Stimulated activated CD4-positive, alpha-beta T cell treated with anti-CD3 and anti-CD28 coated beads, Interleukin-4, amount 100 ng/mL, for 4 hours (primary cell): ENCODE measurements at places on chromosomes 11 and 22.
A peak's percentile ranks its signal among the peaks of the same experiment; 100 is the strongest.

GRCh38 chr11:86495351-86495750 is 120.7 kb downstream of the CCDC81 start:
- DNase-seq = no peak

DNA sequence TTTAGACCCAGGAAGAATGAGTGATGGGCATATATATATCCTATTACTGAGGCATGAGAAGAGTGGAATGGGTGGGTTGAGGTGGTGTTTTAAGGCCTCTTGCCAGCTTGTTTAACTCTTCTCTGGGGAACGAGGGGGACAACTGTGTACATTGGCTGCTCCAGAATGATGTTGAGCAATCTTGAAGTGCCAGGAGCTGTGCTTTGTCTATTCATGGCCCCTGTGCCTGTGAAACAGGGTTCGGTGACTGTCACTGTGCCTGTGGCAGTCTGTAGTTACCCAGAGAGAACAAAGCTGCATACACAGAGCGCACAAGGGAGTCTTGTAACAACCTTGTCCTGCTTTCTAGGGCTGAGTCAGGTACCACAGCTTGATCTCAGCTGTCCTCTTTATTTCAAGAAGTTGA is 11.7 kb downstream of the LIMK2 start:
- DNase-seq = no peak

GRCh38 chr11:67582011-67582410 is 1.6 kb upstream of the GSTP1 start:
- no peak for DNase-seq

GRCh38 chr11:124738713-124739478 is 846 bp upstream of the NRGN start:
- no peak for DNase-seq

DNA sequence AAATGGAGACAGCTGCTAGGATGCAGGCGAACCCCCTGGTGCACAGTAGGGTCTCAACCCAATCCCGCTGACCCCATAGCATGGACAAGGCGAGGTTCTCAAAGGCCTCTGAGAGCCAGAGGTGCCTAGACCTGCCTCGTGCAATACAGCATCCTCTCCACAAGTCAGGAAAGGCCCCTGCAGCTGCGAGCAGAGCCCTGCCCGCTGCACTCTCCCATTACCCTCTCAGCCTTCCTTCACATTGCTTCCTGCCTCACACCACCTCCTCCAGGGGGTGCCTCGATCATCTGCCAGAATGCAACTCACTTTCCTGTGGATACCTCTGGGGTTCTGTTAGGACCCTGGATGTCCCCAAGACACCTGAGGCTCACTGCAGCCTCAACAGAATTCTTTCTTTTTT is 42.8 kb upstream of the TCF20 start:
- no peak for DNase-seq

- no peak for DNase-seq
Measured at GRCh38 chr11:93500759-93501158, 42.4 kb downstream of the SMCO4 start.

DNA sequence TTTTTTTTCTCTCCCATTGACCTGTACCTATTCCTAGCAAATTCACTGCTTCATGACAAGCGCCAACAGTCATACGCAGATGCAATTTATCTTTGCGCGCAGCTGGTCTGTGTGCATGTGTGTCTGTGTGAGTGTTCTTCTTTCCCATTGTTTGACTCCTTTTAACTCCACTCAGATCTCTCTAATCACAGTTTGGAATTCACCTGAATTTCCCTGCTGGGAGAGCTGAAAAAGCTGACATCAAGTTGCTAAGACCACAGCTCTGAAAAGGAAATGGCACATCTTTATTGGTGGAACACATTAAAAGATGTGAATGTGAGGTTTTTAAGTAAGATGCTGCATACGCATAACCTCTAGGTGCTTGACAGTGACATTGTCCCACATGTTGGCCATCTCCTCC is 187.4 kb upstream of the MTMR2 start:
- DNase-seq = no peak

DNA sequence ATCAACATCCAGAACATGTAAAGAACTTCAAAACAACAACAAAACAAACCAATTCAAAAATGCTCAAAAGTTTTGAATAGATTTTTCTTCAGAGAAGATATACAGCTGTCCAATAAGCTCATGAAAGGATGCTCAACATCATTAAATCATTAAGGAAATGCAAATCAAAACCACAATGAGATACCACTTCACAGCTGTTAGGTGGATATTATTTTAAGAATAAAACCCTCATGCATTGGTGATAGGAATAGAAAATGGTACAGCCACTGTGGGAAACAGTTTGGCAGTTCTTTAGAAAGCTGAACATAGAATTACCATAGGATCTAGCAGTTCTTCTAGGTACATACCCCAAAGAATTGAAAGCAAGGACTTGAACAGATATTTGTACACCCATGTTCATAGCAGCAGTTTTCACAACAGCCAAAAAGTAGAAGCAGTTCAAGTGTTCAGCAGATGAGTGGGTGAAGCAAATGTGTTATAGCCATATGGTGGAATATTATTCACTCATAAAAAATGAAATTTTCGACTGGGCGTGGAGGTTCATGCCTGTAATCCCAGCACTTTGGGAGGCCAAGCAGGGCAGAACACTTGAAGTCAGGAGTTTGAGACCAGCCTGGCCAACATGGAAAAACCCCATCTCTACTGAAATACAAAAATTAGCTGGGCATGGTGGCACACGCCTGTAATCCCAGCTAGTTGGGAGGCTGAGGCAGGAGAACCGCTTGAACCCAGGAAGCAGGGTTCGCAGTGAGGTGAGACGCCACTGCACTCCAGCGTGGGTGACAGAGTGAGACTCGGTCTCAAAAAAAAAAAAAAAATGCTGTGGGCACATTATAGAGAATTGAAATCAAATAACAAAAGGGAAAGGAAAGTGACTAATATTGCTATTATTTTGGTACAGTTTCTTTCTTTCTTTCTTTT is 42.9 kb downstream of the CBL start:
- DNase-seq = peak; percentile 10

- no peak for DNase-seq
Measured at GRCh38 chr11:134480136-134480712, 68.2 kb upstream of the B3GAT1 start.
